ENCODE measurements at places on chromosomes 4 and X.
A peak's percentile ranks its signal among the peaks of the same experiment; 100 is the strongest.

GRCh38 chr4:104591510-104591911, 96.8 kb upstream of the CXXC4 start:
- peak; percentile 22 for DNase-seq

GRCh38 chr4:32909736-32910135, 2189.6 kb downstream of the PCDH7 start:
- no peak for DNase-seq

GRCh38 chr4:69957209-69957608, 8.3 kb downstream of the CSN2 start:
- DNase-seq = no peak

DNA sequence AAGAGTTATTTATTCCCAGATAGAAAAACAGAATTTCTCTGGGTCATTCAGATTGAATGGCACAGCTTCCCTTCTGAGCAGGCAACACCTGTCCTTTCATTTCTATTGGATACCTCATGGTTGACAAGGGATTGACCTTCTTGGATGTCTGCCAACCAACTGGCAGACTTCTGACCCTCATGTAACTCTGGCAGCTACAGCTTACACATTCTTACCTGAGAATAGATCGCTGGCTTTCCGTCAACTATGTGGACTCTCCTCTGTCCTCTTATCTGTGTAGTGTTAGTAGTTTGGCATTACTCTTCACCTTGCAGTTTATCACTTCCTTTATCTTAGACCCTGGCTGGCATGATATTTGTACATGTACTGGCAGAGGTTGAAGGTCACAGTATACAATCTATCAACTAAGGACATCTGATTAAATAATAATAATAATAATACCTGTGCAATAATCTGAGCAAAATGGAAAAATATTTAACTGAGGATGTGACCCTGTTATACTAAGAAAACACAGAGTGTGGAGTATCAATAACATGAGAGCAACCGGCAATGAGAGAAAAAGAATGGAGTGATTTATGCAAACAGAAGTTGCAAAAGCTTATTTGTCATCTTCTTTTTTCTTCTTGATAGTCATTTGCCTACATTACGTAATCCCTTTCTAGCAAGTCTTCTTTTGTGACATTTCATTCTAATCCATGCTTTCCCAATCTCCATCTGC, 1118.2 kb downstream of the ARAP2 start:
- peak; percentile 23 for DNase-seq

GRCh38 chrX:24646745-24647182, 383 bp downstream of the PCYT1B start:
- peak; percentile 73 for DNase-seq

GRCh38 chrX:433771-434170, 47.1 kb upstream of the PPP2R3B start:
- no peak for DNase-seq

DNA sequence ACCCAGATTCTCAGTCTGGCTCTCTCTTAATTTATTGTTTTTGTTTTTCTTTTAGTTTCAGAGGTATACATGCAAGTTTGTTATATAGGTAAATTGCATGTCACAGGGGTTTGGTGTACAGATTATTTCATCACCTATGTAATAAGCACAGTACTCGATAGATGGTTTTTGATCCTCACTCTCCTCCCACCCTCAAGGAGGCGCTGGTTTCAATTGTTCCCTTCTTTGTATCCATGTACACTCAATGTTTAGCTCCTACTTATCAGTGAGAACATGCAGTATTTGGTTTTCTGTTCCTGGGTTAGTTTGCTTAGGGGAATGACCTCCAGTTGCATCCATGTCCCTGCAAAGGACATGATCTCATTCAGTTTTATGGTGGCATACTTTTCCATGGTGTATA, 198.4 kb downstream of the STK32B start:
- no peak for DNase-seq

DNA sequence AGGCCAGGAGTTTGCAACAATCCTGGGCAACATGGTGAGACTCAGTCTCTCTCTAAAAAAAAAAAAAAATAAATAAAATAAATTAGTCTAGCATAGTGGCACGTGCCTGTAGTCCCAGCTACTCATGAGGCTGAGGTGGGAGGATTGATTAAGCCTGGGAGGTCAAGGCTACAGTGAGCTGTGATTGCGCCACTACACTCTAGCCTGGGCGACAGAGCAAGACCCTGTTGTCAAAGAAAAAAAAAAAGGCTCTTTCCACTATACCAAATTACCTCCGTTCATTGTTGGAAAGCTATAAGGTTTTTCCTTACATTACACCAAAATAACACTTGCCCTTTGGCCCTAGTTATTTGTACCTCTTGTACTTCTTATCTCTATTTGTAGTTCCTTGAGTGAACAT, 9.9 kb upstream of the PRSS48 start:
- no peak for DNase-seq

GRCh38 chr4:155950461-155950860, 3.2 kb downstream of the CTSO start:
- DNase-seq = peak; percentile 51

GRCh38 chrX:119236623-119237561, 807 bp downstream of the PGRMC1 start:
- DNase-seq = no peak

DNA sequence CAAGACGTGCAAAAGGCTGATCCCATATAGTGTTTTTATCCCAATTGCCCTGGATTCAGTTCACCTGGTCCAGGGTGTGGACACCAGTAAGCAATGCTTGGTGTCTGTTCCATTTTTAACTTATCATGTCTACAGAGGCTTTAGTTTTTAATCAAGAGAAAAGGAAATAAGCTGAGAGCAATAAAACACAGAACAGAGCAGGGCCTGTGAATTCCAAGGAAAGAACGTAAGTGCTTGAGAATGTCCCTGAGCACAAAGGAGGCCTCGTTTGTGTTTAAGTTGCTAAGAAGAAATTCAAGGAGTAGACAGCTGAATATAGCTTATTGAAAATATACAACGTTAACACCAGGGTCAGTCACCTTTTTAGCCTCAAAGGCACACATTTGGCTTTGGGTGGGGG, 191.3 kb downstream of the GPC3 start:
- DNase-seq = no peak

GRCh38 chr4:15413623-15414019, 14.2 kb upstream of the C1QTNF7 start:
- DNase-seq = no peak

DNA sequence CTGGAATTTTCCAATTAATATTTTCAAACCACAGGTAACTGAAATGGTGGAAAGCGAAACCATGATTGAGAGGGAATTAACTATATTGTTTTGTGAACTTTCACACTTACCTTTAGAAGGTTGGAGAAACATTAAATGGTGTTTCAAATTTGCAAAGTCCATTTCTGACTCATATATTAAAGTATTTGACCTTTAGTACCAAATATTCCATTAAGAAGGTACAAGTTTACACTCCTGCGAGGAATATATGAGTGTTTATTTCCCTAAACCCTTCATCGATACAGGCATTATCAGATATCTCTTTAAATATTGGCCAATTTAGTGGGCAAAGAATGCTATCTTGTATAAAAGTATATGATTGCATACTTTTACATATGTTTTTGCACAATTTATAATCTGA, 44.1 kb upstream of the NPNT start:
- DNase-seq = no peak

DNA sequence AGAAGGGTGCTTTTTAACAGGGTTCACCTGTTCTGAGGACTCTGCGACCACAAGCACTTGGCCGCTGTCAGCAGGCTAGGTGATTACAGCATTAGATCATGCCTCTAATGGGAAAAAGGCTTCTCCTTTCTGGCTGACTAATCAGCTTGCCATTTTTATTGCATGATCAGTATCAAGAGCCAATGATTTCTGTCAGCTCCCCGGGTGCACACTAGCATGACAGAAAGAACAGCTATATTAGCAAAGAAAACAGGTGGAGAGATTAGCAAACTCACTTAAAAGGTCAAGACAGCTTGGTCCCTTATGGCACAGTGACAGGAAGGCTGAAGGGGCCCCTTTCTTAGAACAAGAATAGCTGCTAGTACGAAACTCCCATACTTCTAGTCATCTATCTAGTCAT, 170.0 kb downstream of the SMIM20 start:
- peak; percentile 68 for DNase-seq

DNA sequence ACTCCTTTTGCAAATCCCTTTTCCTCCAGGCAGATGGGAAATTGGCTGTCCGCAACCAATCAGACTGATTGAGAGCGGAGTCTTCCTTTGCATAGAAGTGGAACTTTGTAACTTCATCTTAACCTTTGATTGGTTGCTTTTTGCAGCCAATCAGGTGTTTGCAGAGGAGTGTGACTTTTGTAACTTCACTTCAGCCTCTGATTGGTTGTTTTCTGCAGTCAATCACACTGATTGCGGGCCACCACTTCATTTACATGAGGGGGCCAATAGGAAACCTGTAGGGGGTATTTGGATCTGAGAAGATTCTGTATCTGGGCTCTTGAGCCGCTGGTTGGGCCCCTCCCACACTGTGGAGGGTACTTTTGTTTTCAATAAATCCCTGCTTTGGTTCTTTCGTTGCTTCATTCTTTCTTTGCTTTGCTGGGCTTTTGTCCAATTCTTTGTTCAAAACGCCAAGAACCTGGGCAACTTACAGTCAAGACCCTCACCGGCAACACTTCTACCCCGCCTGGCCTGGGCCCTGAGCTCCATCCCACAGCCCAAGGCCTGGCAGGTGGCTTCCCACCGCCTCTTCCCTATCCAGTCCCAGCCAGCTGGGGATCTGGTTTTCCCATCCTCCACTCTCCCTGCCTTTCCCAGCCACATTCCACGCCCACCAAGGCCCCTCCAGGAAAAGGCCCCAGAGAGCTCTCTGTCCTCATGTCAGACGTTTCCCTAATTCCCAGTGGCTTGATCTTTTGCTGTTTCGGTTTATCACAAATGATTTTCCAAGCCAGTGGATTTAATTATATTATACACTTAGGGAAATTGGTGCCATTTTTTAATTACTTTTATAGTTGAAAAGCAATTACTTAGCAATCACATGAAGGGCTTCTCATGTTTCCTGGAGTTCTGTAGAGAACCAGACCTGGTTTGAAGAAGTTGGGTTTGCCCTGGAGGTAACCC, 110.2 kb upstream of the STX18 start:
- no peak for DNase-seq

GRCh38 chr4:150583287-150584110, 1.5 kb downstream of the MAB21L2 start:
- no peak for DNase-seq

DNA sequence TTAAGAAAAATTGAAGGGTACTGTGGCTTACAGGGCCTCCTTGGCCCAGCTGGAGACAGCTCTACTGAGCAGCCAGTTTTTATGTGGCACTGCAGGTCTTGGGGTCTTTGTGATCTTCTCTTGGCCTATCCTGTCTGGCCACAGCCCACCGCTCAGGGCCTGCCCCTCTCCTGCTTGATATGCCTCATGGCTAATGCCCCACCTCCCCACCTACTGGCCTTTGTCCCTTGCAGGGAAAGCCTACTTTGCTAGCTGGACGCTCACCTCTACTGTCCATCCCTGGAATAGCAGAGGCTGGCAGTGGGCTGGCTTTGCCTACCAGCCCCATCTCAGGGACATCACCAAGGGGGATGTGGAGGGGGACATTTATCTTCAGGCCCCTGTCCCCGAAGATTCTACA, 134.1 kb downstream of the PJA1 start:
- no peak for DNase-seq

GRCh38 chrX:120662662-120663061, 32.8 kb upstream of the C1GALT1C1 start:
- DNase-seq = no peak

GRCh38 chr4:6710996-6711395, 1.3 kb upstream of the MRFAP1L1 start:
- no peak for DNase-seq

GRCh38 chr4:172515266-172515879, 653.2 kb upstream of the GALNT7 start:
- no peak for DNase-seq

DNA sequence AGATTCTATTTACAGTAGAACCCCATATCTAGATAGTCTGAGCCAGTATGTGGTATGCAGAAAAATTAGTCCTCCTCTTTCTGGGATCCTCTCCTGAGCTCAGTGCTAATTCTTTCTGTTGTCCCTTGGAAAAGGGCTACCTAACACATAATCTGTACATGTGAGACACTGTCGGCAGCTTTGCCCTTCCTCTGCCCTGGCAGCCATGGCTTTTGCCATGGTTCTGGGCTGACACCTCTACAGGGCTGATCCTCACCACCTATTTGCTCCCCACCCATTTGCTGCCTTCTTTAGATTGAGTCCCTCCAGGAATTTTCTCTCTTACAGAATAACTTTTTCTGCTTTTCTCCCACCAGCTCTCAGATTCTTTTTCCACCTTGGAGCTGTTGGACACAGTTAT, 64.7 kb upstream of the MAP9 start:
- no peak for DNase-seq

GRCh38 chr4:176210101-176210500, 14.7 kb upstream of the SPATA4 start:
- no peak for DNase-seq

DNA sequence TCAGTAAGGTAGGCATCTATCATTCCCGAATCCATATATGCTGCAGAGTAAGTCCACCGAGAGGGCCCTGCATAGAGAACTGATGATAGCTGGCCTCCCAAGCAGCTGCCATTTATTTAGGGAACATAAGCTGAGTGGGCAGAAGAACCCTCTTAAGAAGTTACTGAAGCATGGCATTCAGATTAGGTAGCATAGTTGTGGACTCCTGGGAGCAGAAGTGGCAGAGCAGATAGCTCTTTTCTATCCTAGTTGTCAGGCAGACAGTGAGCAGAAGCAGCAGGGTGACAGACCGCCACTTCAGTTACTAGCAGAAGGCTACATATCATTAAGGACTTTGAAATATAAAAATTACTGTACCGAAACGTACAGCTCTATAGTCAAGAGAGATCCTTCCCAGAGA, 454.7 kb downstream of the PPP4R3C start:
- DNase-seq = peak; percentile 99

- DNase-seq = no peak
Measured at GRCh38 chrX:136667446-136668168, 19.6 kb downstream of the CD40LG start.

GRCh38 chrX:15207384-15207783, 62.5 kb downstream of the ASB9 start:
- DNase-seq = no peak

GRCh38 chrX:21373001-21373400, 1.2 kb upstream of the CNKSR2 start:
- no peak for DNase-seq

GRCh38 chr4:14130551-14130950, 503.0 kb upstream of the BOD1L1 start:
- peak; percentile 1 for DNase-seq

DNA sequence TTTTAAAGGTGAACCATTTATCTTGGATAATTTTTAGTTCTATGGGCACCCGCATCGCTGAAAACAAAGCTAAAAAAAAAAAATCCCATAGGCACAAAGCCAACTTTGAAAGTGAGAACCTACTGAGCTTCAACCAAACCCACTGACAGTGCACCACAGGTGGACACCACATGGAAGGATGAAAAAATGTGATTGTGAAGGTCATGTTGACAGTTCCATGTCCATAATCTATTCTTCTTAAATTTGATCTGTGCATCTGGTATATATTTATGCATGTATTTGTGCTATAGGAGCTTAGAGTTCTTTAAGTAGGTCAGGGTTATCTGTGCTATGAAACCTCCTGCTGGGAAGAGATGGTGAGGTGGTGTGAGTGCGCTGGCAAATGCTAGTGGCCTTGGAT, 374.3 kb downstream of the SPRY1 start:
- no peak for DNase-seq

All from NCI-H524 (cell line).